ENCODE measurements at places on chromosomes 7 and 10. TPM values are rescaled to one million over a fixed set of nuclear protein-coding genes. Genes with fewer than 3 reads are reported as not detected.

DNA sequence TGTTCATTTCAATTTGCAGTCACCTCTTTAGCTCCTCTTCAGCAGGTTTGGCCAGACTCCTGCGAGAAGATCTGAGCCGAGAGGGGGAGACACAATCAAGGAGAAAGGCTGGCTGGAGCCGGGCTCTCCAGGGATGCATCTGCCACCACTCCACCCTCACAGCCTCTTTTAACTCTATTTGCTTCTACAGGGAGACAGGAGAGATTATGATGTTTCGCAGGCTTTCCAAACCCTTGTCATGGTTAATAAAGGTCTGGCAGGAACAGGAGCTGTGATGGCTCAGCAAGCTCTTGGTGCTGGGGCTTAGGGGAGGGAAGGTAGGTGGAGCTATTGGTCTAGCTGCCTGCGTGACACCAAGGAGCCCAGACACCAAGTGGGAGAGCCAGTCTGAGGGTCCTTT is 448.1 kb upstream of the PODXL start:
- no peak for DNase-seq

- no peak for DNase-seq
Observed at GRCh38 chr7:139669106-139670061, 108.4 kb downstream of the HIPK2 start.

DNA sequence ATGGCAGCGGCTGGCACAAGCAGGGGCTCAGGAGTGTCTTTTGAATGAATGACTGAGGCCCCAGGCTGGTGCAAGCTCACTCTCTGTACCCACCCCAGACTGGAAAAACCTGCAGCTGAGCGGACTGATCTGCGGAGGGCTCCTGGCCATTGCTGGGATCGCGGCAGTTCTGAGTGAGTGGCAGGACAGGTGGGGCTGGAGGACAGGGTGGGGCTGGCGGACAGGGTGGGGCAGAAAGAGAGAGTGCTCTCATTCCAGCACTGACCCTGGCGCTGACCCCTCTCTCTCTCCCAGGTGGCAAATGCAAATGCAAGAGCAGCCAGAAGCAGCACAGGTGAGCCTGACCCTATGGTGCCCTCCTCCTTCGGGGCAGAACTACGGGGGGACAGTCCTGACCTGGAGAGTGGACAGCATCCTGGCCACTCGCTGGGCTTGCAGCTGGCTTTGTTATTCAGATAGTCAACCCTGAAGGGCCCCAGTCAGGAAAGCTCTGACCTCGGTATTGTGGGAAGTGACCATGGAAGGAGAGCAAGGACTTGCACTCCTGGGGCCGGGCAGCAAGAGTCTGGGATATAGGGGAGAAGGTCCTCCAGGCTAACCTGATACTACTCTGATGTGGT is 4.1 kb downstream of the FXYD4 start:
- no peak for DNase-seq

DNA sequence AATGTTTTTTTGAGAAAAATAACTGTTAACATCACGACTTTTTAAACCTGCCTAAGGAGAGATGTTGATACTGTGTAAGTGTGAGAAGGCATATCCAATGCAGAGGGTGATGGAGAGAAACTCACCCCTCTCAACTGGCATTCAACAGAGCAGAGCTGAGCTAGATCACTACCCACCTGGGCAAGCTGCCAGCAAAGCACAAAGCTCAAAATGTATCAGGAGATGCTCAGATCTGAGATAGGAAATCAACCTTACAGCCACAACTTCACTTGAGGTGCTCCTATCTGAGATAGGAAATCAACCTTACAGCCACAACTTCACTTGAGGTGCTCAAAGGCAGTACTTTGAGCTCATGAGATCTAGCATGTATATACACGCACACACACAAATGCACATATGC is 151.5 kb upstream of the PDE1C start:
- DNase-seq, result no peak

AQP1 gene
- polyA plus RNA-seq, result 218 TPM

GRM3 gene
- polyA plus RNA-seq, result 0.37 TPM
